Mammary microvascular endothelial cell (primary cell): ENCODE measurements at places on chromosomes 2 and 18. TPM values are rescaled to one million over a fixed set of nuclear protein-coding genes. Genes with fewer than 3 reads are reported as not detected.

Gene GNLY
- not detected in 2 replicates for total RNA-seq

Gene C2orf42
- 9.4 and 13.6 TPM in 2 replicates for total RNA-seq

Gene FKBP1B
- 15.6 and 21.6 TPM in 2 replicates for total RNA-seq

Gene CHCHD5
- total RNA-seq = 14.1 and 17.4 TPM in 2 replicates

Gene PIKFYVE
- total RNA-seq = 14.9 and 15.0 TPM in 2 replicates

Gene ADAM23
- total RNA-seq = 4.9 and 5.0 TPM in 2 replicates

Gene GALNT13
- total RNA-seq = 0.64 TPM in 1 of 2 replicates, not detected in the other

Gene XDH
- total RNA-seq = not detected in 2 replicates

Gene DPP10
- total RNA-seq = not detected in 2 replicates

Gene SCN3A
- 0.98 and 2.1 TPM in 2 replicates for total RNA-seq

Gene MYO7B
- total RNA-seq = 0.10 and 0.27 TPM in 2 replicates
